Hindlimb muscle (tissue), 1 donor: ENCODE measurements at places on chromosomes 1 and 21.

GRCh38 chr1:32681509-32681908 is 21.1 kb downstream of the SYNC start:
- DNase-seq: no peak

DNA sequence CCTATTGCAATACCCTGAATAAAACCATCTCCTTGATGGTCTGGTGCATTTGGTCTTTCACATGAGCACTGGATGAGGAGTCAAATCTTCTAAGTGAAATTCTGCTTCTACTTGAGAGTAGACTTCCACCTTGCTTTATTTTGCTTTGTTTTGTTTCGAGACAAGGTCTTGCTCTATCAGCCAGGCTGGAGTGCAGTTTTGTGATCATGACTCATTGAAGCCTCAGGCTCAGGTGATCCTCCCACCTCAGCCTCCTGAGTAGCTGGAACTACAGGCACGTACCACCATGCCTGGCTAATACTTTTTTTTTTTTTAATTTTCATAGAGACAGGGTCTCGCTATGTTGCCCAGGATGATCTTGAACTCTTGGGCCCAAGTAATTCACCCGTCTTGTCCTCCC is 65.8 kb upstream of the F3 start:
- no peak for DNase-seq

DNA sequence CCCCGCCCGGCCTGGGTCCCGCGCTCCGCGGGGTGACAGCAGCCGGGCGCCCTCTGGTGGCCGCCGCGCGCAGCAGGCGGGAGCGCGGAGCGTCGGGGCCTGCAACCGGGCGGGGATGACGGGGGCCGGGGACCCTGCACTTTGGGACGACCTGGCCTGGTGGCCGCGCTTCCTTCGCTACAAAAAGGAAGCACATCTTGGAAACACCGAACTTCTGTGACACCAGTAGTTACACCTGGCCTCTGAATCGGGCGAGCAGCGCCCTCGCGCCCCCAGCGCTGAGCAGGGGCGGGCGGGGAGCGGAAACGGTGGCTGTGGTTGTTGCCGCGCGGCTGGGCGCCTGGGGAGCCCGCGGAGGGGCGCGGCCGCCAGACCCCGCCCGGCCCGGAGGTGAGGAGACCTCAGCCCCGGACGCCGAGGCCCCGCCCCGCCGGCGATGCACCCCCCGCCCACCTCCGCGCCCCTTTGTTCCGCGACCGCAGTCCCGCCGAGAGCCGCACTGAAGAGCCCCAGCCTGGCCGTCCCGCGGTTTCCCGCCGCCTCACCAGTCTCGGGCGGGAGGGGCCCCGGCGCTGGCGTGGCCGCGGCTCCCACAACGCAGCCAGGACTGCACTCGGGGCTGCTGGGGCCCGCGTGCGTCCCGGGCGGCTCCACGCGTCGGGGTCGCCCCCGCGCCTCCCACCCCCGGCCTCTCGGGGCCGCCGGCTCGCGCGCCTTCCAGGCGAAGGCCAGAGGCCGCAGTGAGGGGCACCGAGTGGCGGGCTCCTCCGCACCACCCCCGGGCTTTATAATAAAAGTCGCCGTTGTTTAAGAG is 59.3 kb downstream of the H3-3A start:
- peak; percentile 82 for DNase-seq

- peak; percentile 44 for DNase-seq
Measured at GRCh38 chr1:225699336-225699735, 46.4 kb upstream of the ENAH start.

- DNase-seq: no peak
Measured at GRCh38 chr1:244329591-244330317, 122.0 kb downstream of the ADSS2 start.

DNA sequence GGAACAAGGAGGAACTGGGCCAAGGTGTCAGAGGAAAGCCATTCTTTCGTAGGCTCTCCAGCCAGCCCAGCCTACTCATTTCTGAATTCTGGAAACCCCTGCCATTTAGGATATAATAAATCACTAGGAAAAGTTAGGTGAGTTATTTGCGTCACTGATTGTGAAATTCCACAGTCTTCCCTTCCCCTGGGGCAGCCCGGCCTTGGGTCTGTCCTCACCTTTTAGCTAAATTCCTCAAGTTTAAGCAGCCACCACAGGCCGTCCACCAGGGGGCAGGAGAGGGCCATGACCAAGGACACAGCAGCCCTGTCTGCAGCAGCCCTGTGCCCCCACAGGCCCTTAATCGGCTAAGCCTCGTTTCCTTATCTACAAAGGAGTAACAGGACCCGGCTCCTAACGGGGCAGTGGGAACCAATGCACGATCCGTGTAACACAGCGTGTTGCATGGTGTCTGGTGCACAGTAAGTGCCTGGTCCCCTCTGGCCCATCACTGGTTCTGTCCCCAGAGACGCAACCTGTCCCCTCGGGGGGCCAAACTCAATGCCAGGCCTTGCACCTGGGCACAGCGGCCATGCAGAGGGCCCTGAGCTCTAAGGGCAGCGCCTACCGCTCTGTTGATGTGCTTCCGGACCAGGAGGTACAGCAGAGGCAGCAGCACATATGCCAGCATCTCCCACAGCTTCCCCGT is 18.1 kb downstream of the GPR157 start:
- peak; percentile 83 for DNase-seq

- DNase-seq: no peak
Measured at GRCh38 chr1:8684590-8684989, 132.8 kb downstream of the RERE start.

DNA sequence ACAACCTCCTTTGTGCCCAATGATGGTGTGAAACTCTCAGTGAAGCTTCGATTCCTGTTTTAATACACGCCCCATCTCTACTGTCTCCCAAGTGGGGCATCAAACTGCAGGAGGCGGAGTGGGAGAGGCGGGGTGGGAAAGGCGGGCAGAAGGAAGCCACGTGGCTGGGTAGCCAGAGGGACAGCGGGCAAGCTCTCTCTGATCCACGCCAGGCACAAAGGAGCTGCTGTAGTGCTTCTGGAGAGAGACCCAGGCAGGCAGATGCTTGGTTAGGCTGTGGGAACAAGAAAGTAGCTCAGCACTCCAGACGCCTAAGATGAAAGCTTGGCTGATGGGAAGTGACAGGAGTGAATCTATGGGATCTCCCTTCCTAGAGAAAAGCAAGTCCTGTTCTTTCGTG is 25.7 kb downstream of the TRIM67 start:
- DNase-seq: no peak

GRCh38 chr1:111620441-111620971 is 917 bp downstream of the RAP1A start:
- DNase-seq: no peak

GRCh38 chr1:27543284-27543683 is 53.3 kb upstream of the WASF2 start:
- DNase-seq: no peak

- no peak for DNase-seq
Measured at GRCh38 chr21:34885626-34886239, 163.4 kb downstream of the RUNX1 start.

DNA sequence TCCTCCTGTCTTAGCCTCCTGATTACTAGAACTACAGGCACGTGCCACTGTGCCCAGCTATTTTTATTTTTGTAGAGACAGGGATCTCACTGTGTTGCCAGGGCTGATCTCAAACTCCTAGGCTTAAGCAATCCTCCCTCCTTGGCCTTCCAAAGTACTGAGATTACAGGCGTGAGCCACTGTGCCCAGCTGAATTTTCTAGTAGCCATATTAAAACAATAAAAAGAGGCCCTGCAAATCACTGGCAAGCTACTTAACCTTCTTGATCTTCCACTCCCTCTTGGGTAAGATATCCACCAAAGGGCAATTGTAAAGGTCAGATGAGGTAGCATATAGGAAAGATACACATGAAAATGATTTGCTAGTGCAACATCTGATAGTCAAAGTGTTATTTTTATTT is 65.6 kb upstream of the SRSF10 start:
- no peak for DNase-seq

DNA sequence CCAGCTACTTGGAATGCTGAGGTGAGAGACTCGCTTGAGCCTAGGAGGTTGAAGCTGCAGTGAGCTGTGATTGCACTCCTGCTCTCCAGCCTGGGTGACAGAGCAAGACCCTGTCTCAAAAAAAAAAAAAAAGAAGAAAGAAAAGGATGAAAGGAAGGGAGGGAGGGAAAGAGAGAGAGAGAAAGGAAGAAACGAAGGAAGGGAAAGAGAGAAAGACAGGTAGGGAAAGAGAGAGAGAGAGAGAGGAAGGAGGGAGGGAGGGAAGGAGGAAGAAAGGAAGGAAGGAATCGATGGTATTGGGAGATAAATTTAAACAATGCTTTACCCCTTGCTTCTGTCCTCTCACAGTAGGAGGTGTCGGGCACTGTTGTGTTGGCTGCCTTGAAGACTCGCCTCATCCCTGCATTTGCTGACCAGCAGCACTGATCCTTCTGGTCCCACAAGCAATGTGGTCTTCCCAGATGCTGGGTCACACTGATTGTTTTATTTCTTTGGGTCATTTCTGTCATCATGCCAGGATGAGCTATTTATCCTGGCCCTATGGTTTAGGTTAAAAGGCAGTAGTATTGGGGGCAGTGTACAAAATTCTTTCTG is 30.9 kb downstream of the GPR137B start:
- DNase-seq: no peak

GRCh38 chr1:243558576-243558975 is 291.5 kb downstream of the AKT3 start:
- DNase-seq: no peak

GRCh38 chr1:196678510-196678884 is 26.7 kb downstream of the CFH start:
- no peak for DNase-seq

GRCh38 chr1:80624682-80625081 is 1176.1 kb upstream of the ADGRL2 start:
- no peak for DNase-seq

GRCh38 chr1:151210830-151211229 is 12.5 kb downstream of the PIP5K1A start:
- no peak for DNase-seq

GRCh38 chr1:109786112-109786480 is 22.4 kb upstream of the EPS8L3 start:
- DNase-seq: no peak

- DNase-seq: no peak
Measured at GRCh38 chr1:220366269-220366668, 94.0 kb upstream of the RAB3GAP2 start.

DNA sequence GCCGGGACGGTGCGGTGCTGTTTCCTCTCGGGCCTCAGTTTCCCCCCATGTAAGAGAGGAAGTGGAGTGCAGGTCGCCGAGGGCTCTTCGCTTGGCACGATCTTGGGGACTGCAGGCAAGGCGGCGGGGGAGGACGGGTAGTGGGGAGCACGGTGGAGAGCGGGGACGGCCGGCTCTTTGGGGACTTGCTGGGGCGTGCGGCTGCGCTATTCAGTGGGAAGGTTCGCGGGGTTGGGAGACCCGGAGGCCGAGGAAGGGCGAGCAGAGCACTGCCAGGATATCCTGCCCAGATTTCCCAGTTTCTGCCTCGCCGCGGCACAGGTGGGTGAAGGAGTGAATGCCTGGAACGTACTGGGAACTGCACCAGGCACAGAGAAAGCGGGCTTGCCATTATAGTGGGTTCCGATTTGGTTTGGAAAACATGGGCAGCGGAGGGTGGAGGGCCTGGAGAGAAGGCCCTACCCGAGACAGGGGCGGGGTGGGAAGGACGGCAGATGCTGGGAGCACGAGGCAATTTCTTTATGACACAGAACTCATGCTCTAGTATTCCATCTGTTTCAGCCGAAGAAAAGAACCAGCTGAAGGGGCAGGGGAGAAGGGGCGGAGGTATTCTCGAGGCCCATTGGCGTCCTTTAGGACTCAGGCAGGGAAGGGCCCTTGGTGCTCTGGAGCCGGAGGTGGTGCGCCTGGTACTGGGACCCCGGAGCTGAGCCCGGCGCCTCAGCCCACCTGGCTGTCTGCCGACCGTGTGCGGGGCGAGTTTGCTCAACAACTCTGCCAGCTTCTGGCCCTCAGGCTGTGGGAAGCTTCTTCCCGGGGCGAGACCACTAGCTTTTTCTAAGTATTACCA is 960 bp downstream of the PCSK9 start:
- no peak for DNase-seq

- DNase-seq: no peak
Measured at GRCh38 chr1:228918335-228918734, 183.1 kb downstream of the RHOU start.

DNA sequence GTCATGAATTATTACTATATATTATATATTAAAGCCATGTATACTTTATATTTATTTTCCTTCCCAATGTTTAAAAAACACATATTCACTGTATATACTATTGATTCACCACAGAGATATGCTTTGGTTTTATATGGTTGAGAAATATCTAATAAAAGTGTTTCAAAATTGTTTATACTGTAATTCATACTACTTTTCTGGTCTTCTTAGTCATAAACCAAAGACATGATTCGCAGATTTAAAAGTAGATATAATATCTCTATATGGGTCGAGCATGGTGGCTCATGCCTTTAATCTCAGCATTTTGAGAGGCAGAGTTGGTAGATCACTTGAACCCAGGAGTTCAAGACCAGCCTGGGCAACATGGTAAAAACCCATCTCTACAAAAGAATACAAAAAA is 738.4 kb downstream of the USP25 start:
- no peak for DNase-seq

GRCh38 chr1:21665711-21666575 is 3.2 kb downstream of the RAP1GAP start:
- DNase-seq: no peak

GRCh38 chr1:43452789-43453441 is 816 bp downstream of the HYI start:
- DNase-seq: no peak

GRCh38 chr1:17274186-17275170 is 25.6 kb downstream of the PADI3 start:
- DNase-seq: no peak

GRCh38 chr1:226216056-226216455 is 7.4 kb upstream of the MIXL1 start:
- DNase-seq: no peak

GRCh38 chr1:24586970-24587820 is 31.3 kb downstream of the NCMAP start:
- DNase-seq: peak; percentile 20

DNA sequence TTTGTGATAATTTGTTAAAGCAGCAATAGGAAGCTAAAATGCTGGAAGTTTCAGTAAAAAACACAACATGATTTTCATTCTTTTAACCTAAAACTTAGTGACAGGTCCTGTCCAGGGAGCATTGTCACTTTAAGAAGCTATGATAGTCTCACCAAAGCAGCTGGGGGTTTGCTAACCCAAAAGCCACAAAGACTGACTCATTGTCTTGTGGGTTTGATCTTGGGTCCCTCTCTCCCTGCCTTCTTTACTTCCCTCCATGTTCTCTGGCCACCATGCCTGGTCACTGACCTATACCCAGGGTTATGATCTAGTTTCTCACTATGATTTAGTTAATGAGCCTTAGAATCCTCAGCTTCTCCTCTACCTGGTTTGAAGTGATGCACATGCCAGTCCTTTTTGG is 213.5 kb upstream of the PTGFR start:
- no peak for DNase-seq

- DNase-seq: no peak
Measured at GRCh38 chr1:31551208-31551607, 25.1 kb upstream of the TINAGL1 start.

- DNase-seq: no peak
Measured at GRCh38 chr1:147853391-147853790, 49.2 kb upstream of the GJA8 start.

DNA sequence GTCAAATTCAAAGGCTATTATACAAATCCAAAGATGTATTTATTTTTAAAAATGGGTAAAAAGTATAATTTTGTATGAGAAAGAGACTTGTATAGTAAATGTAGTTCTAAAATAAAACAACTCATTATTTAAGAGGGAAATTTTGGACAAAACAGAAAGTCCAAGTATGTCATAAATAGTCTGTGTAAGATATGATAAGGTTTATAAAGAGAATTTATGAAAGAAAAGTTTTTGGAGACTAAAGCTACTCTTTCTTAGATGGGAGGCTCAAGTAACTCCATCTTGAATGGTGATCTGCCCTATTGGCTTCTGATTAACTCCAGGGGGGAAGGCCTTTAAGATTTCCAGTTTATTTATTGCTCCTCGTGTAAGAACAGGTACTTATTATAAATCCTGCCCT is 14.7 kb upstream of the OR2T27 start:
- DNase-seq: no peak
